Thoracic aorta (tissue), 2 donors: ENCODE measurements at places on chromosomes 3 and 15.

- no peak for DNase-seq
These were observed 462.4 kb downstream of the RAP2B start for GRCh38 chr3:153624310-153625030.

GRCh38 chr3:58178528-58179234 lies 32.1 kb downstream of the DNASE1L3 start:
- no peak for DNase-seq

DNA sequence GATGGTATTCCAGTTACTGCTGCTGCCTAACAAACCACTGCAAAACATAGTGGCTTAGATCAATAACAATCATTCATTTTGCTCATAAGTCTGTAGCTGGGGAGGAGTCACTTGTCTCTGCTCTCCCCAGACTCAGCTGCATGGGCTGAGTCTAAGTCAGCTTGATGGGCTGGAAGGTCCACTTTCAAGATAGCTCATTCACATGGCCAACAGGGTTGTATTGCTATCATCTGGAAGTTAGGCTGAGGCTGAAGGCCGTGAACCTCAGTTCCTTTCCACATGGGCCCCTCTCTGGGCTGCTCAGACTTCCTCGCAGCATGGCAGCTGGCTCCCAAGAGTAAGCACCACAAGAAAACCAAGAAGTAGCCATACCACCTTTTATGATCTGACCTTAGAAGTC lies 28.7 kb upstream of the BFSP2 start:
- no peak for DNase-seq

GRCh38 chr3:32421991-32422859 lies 30.6 kb downstream of the CMTM7 start:
- peak; percentile 77 for DNase-seq
